LNCaP clone FGC (cell line): ENCODE measurements at places on chromosomes 3 and 15.

GRCh38 chr3:159077860-159078259 lies 276.0 kb downstream of the MFSD1 start:
- no peak for DNase-seq

GRCh38 chr15:55775316-55775715 lies 32.4 kb upstream of the PRTG start:
- DNase-seq: no peak

DNA sequence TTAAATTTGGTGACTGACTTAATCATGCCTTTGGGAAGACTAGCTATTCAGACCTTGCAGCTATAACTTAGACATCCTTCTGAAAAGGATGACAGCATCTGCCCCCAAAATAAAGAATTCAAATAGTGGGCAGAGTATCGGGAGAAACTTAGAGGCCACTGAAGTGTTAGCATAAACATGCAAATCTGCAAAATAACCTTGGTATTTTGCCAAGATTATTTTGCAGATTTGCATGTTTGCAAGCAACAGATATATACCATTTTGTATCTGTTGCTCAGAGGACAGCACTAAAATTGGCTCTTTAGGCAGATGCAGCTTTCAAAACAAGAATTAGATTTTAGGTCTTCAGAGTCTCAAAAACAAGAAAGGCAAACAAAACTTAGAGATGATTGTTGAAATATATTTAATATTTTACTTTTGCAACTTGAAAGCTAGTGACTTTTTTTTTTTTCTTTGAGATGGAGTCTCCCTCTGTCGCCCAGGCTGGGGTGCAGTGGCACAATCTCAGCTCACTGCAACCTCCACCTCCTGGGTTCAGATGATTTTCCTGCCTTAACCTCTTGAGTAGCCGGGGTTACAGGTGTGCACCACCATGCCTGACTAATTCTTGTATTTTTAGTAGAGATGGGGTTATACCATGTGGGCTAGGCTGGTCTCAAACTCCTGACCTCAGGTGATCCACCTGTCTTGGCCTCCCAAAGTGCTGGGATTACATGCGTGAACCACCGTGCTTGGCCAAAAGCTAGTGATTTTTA lies 47.8 kb downstream of the KBTBD8 start:
- DNase-seq: no peak

GRCh38 chr3:36557021-36557707 lies 176.9 kb downstream of the STAC start:
- DNase-seq: no peak

GRCh38 chr3:171379281-171379680 lies 80.9 kb downstream of the TNIK start:
- no peak for DNase-seq

- DNase-seq: no peak
These were observed 126.8 kb downstream of the KCNAB1 start for GRCh38 chr3:156246961-156247725.

GRCh38 chr3:184354121-184354728 lies 7.2 kb downstream of the CLCN2 start:
- no peak for DNase-seq
